PC-3 (cell line): ENCODE measurements at places on chromosomes 4 and X. TPM values are rescaled to one million over a fixed set of nuclear protein-coding genes. Genes with fewer than 3 reads are reported as not detected.

The SORCS2 gene
- 4.1 and 6.6 TPM in 2 replicates for total RNA-seq

The PLAC1 gene
- 1.8 and 2.6 TPM in 2 replicates for total RNA-seq

The CPLX1 gene
- total RNA-seq = 0.87 and 2.6 TPM in 2 replicates

The HMX1 gene
- not detected in 2 replicates for total RNA-seq

The MTMR8 gene
- total RNA-seq = 0.46 and 0.87 TPM in 2 replicates

The STARD8 gene
- 0.69 and 0.91 TPM in 2 replicates for total RNA-seq

The ENAM gene
- total RNA-seq = not detected in 2 replicates

The FAM149A gene
- 0.22 TPM in 1 of 2 replicates, not detected in the other for total RNA-seq

The TRIML2 gene
- total RNA-seq = not detected in 2 replicates

The PWWP3B gene
- 0.07 TPM in 1 of 2 replicates, not detected in the other for total RNA-seq

The ETDA gene
- not detected in 2 replicates for total RNA-seq

The TMEM31 gene
- total RNA-seq = 0.40 TPM in 1 of 2 replicates, not detected in the other

The UGT2A1 gene
- not detected in 2 replicates for total RNA-seq

The USP51 gene
- 0.22 TPM in 1 of 2 replicates, not detected in the other for total RNA-seq

The DIPK2B gene
- total RNA-seq = 0.18 and 0.40 TPM in 2 replicates

The CCDC110 gene
- total RNA-seq = 0.62 TPM in 1 of 2 replicates, not detected in the other

The COL4A6 gene
- 3.5 and 4.4 TPM in 2 replicates for total RNA-seq

The IQSEC2 gene
- total RNA-seq = 8.5 and 19.3 TPM in 2 replicates

The TSPAN7 gene
- total RNA-seq = not detected in 2 replicates

The MAP7D2 gene
- total RNA-seq = 0.91 and 1.0 TPM in 2 replicates

The CDS1 gene
- 10.4 and 11.2 TPM in 2 replicates for total RNA-seq
